ENCODE measurements at places on chromosomes 4 and X. TPM values are rescaled to one million over a fixed set of nuclear protein-coding genes. Genes with fewer than 3 reads are reported as not detected.

Gene TTC29
- not detected for total RNA-seq

Gene NDST4
- total RNA-seq, result not detected

Gene MAGEB1
- total RNA-seq, result not detected

Gene CENPE
- 36.5 TPM for total RNA-seq

Gene RPS6KA6
- 0.27 TPM for total RNA-seq

Gene LAMTOR3
- 28.8 TPM for total RNA-seq

Gene MSN
- total RNA-seq, result 473 TPM

Gene SPANXA2
- not detected for total RNA-seq

Measured in activated T-helper 2 cell treated with anti-CD3 and anti-CD28 coated beads, Interferon-gamma antibody, Interleukin-2, Interleukin-4, amounts not matched to agents 10 μg/mL and 5 μg/mL and 100 μg/mL, durations not matched to agents 14 hours and 24 hours and 36 hours (primary cell).